RPMI8226 (cell line): ENCODE measurements at places on chromosomes 7 and 10.
A peak's percentile ranks its signal among the peaks of the same experiment; 100 is the strongest.

DNA sequence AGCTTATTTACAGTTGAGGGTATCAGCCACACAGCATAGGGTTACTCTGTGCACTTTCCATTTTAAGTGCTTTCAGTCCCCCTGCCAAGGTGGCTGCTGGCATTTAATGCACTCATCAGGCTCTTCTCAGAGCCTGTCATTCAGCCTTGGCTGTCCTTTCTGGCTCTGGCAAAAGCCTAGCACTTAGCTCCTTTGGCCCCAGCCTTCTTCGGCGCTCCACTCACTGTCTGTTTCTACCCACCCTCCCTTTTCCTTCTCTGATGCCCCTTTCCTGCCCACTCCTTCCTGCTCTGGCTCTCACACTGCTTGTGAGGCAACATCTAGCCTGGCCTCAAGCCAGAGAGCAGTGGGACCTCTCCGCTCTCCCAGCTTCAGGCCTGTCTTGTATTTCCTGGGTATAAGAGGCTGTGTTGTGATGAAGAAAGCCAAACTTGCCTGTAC is 60.2 kb downstream of the WIPF3 start:
- peak; percentile 30 for DNase-seq

GRCh38 chr10:61463035-61463909 is 10.1 kb upstream of the TMEM26 start:
- DNase-seq = no peak

GRCh38 chr10:77907462-77907861 is 19.1 kb downstream of the DLG5 start:
- no peak for DNase-seq

DNA sequence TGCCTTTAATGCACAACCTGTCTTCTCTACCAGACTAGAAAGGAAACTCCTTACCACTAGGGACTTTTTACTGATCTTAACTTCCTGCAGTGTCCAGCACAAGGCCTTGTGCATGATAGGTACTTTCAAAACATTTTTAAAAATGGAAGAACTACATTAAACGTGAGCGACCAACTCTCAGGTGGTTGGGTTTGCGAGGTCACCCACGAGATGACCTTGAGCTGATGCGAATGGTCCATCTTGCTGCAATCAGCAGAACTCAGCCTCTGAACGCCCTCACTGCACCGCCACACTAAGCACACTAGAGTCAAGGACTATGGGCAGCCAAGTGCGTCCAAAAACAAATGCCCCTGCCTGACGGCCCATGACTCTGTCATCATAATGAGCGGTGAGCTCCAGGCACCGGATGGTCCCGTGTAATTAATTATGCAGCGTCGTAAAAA is 34.9 kb upstream of the PTF1A start:
- DNase-seq = no peak

DNA sequence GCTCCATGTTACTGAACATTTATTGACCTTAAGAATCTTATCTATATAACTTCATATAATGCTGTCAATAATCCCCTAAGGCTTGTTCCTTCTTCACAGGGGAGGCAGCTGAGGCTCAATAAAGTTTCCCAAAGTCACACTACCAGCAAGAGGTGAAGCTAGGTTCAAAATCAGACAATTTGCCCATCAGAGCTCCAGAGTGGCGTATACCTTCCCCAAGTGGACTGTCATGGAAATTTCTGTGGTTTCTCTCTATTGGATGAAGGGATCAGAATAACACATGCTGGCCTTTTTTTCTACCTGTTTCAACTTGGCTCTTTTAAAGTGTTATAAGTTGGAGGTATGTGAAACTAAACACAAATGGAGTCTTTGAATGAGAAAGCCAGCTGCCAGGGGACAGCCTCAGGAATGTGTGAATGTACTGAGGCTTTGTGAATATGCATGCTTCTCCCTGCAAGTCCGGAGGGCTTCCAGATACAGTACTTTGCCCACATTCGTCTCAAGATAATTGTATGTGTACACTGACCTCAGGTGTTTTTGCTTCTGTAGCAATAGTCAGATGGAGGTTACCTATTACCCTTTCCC is 656.3 kb upstream of the CELF2 start:
- DNase-seq = no peak

DNA sequence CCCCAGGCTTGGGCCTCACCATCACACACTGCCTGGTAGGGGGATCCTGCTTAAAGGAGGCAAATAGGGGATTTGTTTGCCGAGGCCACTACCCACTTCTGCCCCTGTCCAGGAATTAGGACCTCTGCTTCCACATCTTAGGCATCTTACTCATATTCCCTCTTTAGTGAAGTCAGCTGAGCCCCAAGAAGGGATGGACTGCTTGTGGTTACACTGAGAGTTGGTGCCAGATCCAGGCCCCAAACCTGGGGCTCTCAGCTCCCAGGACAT is 1.6 kb upstream of the GPRIN2 start:
- no peak for DNase-seq

GRCh38 chr7:104327938-104328295 is 486 bp upstream of the LHFPL3 start:
- no peak for DNase-seq

DNA sequence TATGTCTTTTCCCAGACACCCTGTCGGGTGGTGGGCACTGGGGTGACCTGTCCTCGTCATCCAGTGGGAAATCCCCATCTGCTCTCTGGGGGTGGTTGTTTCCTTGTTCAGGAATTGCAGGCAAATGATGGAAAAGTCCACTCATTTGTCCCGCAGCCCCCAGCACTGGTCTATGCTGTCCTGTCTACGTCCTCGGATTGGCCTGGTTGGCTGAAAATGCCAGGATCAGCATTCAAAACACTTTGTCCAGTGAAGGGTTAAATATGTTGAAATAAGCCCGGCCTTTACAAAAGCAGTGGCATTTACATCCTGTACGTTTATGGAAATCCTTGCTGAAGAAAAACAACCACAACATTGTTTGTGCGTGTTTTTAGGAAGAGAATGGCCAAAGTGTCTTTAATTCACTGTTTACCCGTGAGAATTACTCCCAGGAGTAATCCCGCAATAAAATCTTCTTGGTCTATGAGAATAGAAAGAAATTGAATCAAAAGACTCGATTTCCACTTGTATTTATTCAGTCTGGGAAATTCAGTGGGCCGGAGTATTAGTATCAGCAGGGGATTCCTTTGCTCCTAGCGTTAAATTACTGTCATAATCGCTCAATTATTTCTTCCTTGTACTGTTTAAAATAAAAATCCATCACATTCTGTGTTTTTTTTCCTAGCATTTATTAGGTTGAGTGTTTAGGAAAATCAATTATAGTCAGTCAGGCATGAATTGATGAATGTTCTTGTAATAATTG is 116.8 kb upstream of the SH2B2 start:
- DNase-seq = no peak

GRCh38 chr10:3472287-3473051 is 299.9 kb upstream of the PITRM1 start:
- no peak for DNase-seq

- no peak for DNase-seq
Observed at GRCh38 chr7:111475959-111476358, 86.3 kb downstream of the IMMP2L start.

- DNase-seq = no peak
Observed at GRCh38 chr10:95462740-95463667, 98.2 kb downstream of the SORBS1 start.

- peak; percentile 54 for DNase-seq
Observed at GRCh38 chr7:155356323-155357105, 58.8 kb downstream of the INSIG1 start.

GRCh38 chr7:128120116-128120515 is 88.9 kb upstream of the LRRC4 start:
- no peak for DNase-seq
